ENCODE measurements at places on chromosomes 7 and 10.

DNA sequence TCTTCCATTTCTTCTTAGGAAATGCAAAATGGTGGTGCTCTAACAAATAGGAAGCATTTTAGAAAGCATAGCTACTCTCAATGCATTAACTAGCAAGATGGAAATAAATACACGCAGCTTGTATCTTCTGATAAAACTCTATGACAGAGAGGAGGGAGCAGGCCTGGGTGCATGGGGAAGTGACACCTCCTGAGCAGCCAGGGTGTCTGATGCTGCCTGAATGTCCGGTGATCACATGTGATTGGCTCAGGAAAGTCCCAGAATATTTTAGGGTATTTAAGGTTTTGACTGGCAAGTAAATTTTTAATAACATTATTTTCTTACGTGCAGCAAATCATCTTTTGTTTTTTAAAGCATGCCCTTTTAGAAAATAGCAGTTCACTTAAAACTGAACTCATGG is 261.0 kb upstream of the KLF6 start:
- DNase-seq, result no peak

DNA sequence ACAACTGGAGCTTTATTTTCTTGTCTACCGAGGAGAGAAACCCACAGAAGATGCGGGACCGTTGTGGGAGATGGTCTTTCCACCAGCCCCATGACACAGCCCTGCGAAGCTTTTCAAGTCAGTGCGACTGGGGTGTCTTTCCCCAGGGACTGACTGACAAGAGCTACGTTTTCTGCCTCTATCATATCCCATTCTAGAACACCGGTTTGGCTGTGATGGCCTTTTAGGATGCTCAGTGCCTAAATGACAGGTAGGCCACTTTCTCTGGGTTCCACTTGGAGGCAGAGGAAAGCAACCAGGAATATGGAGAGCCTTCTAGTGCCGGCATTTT is 16.9 kb downstream of the SLC13A4 start:
- no peak for DNase-seq

DNA sequence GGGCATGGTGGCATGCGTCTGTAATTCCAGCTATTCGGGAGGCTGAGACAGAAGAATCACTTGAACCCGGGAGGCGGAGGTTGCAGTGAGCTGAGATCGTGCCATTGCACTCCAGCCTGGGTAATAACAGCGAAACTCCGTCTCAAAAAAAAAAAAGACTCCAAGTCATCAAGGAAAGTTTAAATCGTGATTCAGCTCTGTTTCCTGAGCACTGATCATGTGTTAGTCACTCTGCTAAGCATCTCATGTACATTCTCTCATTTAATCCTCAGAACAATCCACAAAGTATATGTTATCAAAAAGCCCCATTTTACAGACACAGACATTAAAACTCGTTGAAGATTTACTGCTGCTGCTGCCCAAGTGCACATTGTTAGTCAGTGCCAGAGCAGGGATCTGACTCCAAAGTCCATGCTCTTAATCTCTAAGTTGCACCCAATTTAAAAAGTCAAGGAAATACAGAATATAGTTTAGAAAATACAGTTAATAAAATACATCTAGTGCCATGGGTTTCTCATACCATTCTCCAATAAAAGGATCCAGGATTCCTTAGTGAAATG is 6.2 kb downstream of the PIK3AP1 start:
- DNase-seq, result no peak

DNA sequence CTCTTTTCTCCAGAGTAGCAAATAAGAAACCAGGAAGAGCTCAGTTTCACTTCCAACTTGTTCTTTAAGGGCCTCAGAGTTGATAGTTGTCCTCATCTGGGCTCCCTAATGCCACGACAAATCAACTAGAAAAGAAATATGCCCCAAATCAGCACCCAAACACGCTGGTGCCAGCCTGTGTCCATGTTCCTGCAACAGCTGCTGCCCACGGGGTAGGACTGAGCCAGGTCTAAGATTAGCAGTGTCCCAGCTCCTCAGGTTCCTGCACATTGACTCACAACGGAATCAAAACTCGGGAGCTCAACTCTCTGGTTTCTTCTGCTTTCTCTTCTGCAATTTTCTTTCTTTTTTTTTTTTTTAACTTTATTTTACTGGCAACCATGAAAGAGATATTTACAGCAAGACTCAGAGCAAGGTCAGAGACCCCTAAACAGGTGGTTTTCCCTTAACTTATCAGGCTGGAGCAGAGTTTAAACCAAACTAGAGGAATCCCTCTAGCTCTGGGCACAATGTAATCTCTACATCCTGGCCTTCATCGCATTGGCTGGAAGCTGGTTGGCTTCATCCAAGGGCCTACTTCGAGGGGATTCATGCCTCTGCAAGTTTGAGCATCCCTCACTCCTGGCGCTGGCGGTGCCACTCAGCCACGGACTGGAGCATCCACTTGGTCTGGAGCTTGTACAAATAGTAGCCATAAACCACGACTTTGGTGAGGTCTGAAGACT is 126.1 kb downstream of the PFKFB3 start:
- DNase-seq, result peak; percentile 63

DNA sequence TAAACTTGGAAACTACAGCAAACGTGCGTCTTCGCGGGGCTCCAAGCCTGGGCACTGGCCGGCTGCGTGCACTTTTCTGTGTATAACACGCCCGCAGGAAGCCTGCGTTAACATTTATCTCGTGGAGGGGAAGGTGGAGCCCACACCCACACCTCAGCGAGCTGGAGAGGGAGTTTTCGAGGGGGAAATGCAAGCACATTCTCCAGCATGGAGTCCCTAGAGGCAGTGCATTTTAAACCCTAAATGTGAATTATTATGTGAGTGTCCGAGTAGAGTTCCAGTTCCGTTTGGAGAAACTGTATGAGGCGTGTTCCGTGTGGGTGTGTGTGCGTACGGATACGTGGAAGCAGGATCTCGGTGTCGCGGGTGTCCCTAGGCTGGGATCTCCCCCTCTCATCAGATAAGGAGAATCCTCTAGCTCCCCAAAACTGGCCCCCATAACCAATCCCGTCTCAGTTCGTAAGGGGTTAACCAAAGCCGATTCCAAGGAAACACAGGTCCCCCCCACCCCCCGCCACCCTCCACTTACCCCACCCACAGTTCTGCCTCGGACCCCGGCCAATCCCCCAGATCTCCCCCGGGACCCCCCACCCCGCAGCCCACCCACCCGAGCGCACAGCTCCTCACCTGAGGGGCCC is 403 bp downstream of the CDK6 start:
- no peak for DNase-seq

GRCh38 chr7:128933180-128933891 is 4.4 kb upstream of the IRF5 start:
- DNase-seq, result no peak

DNA sequence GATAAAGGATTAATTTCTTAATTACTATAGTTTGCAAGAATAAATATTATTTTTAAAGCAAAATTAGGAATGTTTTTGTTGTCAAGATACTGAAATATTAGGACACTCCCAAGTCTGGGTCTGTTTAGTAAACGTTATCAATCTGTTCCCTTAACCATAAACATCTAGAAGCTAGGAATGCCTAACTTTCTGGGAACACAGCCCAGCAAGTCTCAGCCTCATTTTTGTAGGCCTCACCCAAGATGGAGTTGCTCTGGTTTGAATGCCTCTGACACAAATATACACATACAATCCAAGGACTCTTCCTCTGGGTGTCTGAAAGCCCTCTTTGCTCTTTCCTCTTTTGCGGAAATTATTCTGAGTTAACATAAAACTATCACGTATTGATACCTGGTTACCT is 487.4 kb upstream of the CELF2 start:
- no peak for DNase-seq

All from dorsolateral prefrontal cortex (tissue), 122 donors.